NK-92 treated with Interleukin-12 subunit alpha and Interleukin-12 subunit beta, amount 100 ng/mL, for 24 hours (cell line): ENCODE measurements at places on chromosomes 3 and 15.

- no peak for DNase-seq
Observed at GRCh38 chr15:101307897-101308603, 13.0 kb upstream of the SNRPA1 start.

GRCh38 chr3:130906374-130906995, 12.6 kb downstream of the ATP2C1 start:
- DNase-seq, result no peak

DNA sequence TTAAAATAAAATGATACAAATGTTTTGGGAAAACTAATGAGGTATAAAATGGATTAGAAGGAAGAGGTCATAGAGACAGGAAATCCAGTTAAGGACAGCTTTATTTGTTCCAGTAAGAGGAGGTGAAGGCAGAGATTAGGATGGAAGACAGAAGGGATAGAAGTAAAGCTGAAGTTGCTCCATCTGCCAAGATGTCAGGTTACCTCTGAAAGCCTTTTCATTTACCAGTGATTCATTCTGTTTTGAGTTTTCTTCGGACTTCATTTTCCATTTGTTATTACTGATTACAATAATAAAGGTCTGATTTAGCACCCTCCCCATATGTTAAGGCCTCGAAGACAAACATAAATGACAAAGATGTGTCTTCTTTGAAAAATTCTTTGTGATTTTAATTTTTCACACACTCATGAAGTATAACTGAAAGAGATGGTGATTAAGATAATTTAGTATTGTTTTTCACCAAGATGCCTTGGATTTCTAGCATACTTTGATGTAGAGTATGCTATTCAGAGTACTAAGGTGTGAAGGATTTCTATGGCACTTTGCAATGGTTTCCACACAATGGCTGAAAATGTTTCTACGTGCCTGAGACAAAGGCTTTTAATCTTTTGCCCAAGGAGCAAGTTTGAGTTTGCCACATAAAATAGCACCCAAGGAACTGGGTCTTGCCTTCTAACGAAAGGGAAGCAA, 75.4 kb upstream of the PLAAT1 start:
- no peak for DNase-seq

DNA sequence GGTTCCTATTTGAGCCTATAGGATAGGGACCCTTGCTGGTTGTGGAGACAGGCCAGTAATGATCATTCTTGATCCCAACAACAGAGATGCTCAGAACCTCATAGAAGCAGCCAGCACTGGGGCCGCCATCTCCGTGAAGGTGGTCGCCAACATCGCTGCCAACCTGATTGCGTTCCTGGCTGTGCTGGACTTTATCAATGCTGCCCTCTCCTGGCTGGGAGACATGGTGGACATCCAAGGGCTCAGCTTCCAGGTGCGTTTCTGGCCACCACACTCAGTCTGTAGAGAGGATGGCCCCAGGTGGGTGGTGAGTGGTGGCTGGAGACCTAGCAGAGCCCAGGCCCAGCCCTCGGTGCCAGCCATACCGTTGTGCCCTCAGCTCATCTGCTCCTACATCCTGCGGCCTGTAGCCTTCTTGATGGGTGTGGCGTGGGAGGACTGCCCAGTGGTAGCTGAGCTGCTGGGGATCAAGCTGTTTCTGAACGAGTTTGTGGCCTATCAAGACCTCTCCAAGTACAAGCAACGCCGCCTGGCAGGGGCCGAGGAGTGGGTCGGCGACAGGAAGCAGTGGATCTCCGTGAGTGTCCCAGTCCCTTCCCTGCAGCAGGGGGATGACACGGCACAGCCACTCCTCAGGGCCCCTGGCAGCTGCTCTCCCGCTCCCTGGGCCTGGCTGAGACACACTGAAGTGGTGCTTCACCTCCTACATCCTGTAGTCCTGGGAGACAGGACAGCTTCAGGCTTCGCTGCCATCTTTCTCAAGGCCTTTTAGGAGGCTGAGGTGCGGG, 46.5 kb upstream of the PDE8A start:
- no peak for DNase-seq

DNA sequence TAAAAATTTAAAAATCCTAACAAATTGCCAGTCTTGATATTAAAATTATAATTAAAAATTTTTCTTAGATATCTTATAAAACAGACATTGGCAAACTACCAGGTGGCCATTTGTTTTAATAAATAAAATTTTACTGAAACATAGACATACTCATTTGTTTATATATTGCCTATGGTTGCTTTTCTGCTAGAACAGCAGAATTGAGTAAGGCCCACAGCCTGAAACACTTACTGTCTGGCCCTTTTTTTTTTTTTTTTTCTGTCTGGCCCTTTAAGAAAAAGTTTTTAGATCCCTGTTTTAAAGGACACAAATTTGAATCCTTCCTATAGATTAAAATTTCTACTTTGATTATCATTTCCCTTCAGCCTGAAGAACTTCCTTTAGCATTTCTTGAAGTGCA, 60.5 kb upstream of the CTDSPL2 start:
- DNase-seq, result no peak

GRCh38 chr3:23459889-23460546, 256.9 kb downstream of the UBE2E2 start:
- DNase-seq, result no peak

- DNase-seq, result no peak
Observed at GRCh38 chr3:126501736-126502135, 15.8 kb downstream of the UROC1 start.

- no peak for DNase-seq
Observed at GRCh38 chr3:71885006-71885405, 100.1 kb upstream of the PROK2 start.

GRCh38 chr15:68470049-68470742, 38.2 kb upstream of the ITGA11 start:
- no peak for DNase-seq

- DNase-seq, result no peak
Observed at GRCh38 chr3:180036671-180037455, at the start of gene PEX5L. TSS of gene PEX5L (minus strand) at chr3:180036937. CDS start at chr3:180036599, 338 bp downstream.

- DNase-seq, result no peak
Observed at GRCh38 chr15:99706557-99707303, 26.5 kb downstream of the LYSMD4 start.

DNA sequence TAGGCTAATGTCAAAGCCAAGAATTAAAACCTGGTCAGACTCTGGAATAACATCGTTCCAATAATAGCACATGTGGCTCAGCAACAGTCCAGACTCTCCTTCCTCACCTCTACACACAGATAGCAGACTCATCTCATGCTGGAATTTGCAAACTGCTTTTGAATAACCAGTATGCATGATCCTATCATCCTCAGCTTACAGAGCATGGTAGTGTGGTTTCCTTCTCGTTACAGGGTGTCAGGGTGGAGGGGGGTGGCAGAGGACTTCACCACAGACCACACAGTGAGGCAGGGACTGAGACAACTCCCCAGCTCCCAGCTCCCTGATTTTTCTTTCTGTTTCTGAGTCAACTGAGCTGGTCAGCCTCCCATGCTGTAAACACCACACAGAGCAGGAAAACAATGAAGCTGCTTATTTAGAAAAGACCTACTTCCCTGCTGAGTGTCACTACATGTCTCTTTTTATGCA, 101.6 kb downstream of the RPL22L1 start:
- no peak for DNase-seq
